ENCODE measurements at places on chromosomes 16 and 17.

GRCh38 chr17:50424996-50425681 lies 879 bp upstream of the ACSF2 start:
- DNase-seq, result no peak

DNA sequence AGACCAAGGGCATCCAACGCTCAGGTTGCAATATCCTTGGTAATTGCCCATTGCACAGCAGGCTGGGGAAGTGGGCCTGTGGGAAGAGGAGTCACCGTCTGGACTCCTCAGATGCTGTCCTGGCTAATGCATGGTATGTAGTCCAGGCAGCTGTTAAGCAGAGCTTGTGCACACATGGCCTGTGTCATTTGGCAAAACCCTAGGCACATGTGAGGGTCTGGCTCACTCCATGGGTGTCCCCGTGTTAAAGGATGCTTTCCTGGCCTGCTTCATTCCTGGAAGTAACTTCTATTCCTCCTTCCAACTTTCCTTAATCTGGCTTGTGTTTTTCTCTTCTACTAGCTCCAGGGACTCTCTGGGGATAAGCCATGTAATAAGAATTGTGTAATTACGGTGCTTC lies 378.0 kb upstream of the CA10 start:
- no peak for DNase-seq

DNA sequence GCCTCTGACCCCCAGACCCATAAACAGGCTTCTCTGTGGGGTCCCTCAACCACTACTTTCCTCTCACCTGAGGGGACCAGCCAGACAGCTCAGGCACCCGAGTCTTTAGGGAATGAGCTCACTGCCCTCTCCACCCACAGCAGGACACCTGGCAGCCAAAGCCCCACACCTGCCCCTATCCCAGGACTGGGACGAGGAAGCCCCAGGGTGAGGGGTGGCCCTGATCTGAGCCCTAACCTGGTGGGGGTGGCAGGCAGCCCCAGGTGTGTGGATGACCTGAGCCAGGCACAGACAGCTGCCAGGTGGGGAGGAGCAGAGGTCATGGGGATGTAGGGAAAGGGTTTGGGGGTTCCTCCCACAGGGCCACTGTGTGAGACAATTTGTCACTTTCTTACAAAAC lies 1.7 kb upstream of the TEX19 start:
- no peak for DNase-seq

GRCh38 chr17:47278561-47278960 lies 24.9 kb downstream of the ITGB3 start:
- DNase-seq, result no peak

DNA sequence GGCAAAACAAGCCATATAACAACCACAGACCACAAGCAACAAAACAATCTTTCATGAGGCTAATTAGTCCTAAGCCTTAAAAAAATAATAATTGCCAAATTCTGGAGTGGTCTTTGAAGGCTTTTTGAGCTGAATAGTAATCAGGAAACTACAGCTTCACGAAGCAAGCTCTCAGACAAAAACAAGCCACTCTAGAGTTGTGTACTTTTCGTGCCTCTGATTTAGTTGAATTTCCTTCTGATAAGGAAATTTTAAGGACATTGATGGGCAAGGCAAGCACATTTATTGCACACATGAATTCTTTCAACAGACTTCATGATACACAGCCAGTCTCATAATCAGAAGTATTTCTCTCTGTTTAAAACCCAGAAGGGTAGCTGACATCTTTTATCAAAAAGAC lies 130.8 kb upstream of the IRX3 start:
- DNase-seq, result no peak

GRCh38 chr17:57484826-57485565 lies 228.7 kb downstream of the MSI2 start:
- no peak for DNase-seq
